ENCODE measurements at places on chromosomes 3 and 15.

DNA sequence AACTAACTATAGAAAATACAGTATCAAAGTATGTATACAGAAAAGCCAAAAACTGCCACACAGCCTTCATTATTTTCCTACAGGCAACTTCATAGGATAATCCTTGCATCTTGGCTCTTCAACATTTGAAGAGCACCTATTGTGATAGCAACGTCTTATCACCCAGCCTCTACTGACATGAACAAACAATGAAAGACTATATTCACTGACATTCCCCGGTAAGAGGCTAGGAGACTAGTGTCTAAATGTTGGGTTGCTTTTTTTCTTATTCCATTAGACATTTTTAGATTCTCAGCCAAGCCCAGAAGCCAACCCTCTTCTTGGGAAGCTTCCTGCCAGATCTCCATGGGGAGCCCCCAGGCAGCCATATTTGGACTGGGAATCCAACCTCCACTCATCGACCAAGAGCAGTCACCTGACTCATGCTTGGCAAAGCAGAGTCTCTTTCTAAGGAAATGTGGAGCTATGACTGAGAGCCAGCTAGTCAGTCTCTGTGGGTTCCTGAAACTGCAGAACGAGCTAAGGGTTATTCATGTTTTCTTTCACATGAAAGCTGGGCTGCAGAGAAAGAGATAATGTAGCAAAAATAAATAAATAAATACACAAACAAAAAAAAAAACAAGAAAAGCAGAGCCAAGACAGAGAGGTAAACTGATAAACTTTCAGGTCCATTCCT, 227.5 kb downstream of the MAGI1 start:
- DNase-seq: no peak

GRCh38 chr15:38642689-38643270, 78.2 kb upstream of the RASGRP1 start:
- no peak for DNase-seq

DNA sequence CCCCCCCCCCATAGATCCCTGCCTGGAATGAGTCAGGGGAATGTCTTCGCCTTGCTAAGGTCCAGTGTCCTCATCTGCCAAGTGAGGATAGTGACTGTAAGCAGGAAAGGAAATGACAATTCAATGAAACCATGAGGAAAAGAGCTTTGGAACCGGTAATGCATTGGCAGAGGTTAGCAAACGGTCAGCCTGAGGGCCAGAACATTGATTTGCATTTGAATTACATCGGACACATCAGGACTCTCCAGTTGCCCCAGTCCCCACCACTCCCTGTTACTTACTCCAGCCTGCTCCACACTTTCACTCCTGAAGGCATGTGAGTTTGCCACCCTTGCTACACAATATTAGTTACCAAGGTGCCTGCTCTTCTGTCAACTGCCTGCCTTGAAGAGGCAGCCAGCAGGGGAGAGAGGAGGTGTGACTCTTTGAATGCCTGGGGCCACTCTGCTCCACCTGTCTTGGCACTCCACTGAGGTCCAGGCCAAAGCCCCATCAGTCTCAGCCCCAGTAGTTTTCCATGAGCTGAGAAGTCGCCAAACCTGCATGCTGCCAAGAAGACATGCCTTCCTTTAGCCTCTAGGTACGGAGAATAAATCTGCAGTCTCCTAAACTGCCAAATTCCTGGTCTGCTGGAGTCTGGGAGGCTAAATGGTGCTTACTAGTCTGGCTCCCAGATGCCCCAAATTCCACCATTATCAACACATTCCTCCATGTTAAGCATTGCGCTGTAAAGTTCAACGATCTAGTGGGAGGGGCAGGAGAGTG, 191.7 kb upstream of the TLE3 start:
- DNase-seq: no peak

- DNase-seq: no peak
Observed at GRCh38 chr15:35455201-35455600, 90.8 kb downstream of the DPH6 start.

- no peak for DNase-seq
Observed at GRCh38 chr3:99915906-99916432, 98.3 kb downstream of the CMSS1 start.

GRCh38 chr15:33098094-33099058, 96.1 kb downstream of the FMN1 start:
- DNase-seq: no peak

DNA sequence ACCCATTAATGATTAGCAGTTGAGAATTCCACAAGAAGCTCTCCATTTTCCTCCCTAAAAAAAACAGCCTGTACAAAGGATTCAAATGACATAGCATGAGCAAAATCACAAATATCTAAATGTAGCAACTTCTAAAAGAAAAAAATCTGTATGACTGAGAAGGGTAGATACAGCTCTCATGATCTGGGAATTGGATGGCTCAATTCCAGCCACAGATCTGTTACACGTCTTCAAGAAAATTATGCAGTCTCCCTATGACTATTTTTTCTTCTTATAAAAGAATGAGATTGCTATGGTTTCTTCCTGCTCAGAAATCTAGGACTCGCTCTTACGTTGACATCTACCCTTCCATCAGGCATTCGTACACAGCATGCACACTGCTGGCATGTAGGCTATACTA, 71.5 kb downstream of the PLCH1 start:
- DNase-seq: no peak

DNA sequence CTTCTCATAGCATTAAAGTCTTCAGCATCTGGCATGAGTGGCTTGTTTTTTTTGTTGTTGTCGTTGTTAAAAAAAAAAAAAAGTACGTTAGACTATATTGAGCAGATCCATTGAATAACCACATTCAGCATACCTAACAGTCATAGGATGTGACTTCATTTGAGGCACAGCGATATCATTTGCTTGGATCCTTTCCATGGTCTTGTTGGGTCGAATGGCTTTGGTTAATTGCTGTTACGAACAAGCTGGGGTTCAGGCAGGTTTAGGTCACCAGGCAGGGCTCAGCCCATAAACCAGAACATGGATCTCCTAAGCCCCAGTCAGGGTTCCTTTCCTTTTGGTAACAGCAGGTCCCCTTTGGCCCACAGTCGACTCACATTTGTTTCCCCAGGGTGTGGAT, 76.2 kb downstream of the POLR2M start:
- DNase-seq: no peak

GRCh38 chr15:98443526-98443925, 204.8 kb upstream of the IGF1R start:
- no peak for DNase-seq

GRCh38 chr15:46901001-46901400, 816.3 kb upstream of the SEMA6D start:
- DNase-seq: no peak

- no peak for DNase-seq
Observed at GRCh38 chr3:134704133-134704532, 53.3 kb upstream of the KY start.

- no peak for DNase-seq
Observed at GRCh38 chr3:128323206-128324081, 143.2 kb downstream of the DNAJB8 start.

GRCh38 chr3:97232393-97233034, 418.1 kb downstream of the EPHA6 start:
- DNase-seq: no peak

DNA sequence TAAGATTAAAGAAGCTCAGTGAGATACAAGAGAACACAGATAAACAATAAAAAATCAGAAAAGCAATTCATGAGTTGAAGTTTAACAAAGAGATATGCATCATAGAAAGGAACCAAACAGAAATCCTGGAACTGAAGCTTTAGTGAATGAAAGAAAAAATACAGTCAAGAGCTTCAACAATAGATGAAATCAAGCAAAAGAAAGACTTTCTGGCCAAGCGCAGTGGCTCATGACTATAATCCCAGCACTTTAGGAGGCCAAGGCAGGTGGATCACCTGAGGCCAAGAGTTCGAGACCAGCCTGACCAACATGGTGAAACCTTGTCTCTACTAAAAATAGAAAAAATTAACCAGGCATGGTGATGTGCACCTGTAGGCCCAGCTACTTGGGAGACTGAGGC, 301.6 kb upstream of the MANF start:
- no peak for DNase-seq

GRCh38 chr3:172148241-172148640, 108.9 kb downstream of the FNDC3B start:
- DNase-seq: no peak

GRCh38 chr3:64685800-64686445, 1.9 kb downstream of the ADAMTS9 start:
- no peak for DNase-seq

- no peak for DNase-seq
Observed at GRCh38 chr3:132042681-132043080, 7.9 kb upstream of the CPNE4 start.

GRCh38 chr3:179158336-179159039, 10.3 kb downstream of the PIK3CA start:
- no peak for DNase-seq

DNA sequence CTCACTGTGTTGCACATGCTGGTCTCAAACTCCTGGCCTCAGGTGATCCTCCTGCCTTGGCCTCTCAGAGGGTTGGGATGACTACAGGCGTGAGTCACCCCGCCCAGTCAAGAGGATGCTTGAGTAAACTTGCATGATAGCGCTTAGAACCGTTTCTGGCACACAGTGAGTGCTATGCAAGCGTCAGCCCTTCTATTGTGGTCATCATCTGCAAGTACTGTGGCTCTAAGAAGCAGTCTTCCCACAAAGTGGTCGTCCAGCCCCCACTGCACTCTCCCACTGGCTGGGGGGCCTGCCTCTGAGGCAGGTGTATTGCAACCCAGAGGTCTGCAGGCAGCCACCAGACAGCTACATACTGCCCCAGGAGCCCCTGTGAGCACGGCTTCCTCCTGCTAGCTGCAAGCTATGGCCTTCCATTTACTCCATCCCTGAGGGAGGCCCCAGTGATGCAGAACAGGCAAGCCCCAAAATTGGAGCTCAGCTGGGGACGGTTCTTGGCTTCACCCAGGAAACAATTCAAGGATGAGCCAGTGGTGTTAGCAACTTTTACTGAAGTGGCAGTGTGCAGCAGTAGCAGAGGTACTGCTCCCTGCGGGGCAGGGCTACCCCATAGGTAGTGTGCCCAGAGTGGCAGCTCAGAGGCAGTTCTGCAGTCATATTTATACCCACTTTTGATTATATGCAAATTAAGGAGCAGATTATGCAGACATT, 95.4 kb downstream of the LSM3 start:
- no peak for DNase-seq

GRCh38 chr3:170090601-170090981, 52.8 kb downstream of the GPR160 start:
- no peak for DNase-seq

DNA sequence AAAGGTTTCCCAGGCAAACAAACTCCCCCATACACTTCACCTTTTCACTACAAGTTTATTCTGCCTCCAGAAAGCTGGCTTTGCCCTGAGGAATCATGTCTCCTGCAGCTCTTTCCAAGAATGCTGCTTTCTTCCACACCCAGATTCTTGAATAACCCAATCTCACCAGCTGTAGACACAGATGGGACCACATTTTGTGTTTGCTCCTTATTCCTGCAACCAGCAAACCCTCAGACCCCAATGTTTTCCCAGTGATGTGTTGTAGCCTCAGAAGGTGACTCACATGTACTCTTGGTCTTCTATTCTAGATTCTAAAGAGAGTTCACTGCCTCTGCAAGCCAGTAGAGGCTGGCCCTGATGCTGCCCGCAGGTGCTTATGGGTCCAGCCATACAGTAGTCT, 23.6 kb upstream of the TRIM59 start:
- no peak for DNase-seq

DNA sequence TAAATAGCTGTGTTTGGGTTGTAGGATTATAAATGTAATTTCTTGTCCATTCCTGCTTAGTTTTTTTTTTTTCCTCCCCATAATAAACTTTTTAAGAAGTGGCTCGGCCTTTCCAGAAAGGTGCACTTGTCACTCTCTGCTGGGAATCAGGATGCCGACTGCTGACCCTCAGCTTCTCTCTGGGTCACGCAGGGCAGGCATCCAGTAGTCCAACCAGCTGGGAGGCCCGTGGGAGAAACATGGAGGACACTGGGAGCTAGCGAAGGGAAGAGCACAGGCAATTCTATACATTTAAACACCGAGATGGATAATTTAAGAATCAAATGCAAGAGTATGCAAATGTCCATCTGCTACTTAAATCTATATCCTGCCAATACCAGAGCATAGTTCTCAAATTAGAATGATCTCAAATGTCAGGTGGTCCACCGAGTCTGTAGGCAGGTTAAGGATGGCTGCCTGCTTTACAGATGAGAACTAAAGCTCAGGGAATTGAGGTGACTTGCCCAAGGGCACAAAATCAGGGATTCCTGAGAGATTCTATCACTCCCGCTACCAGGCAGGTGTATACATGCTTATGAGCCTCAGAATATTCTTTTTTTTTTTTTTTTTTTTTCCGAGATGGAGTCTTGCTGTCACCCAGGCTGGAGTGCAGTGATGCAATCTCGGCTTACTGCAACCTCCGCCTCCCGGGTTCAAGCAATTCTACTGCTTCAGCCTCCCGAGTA, 64.5 kb downstream of the DAPK2 start:
- no peak for DNase-seq

DNA sequence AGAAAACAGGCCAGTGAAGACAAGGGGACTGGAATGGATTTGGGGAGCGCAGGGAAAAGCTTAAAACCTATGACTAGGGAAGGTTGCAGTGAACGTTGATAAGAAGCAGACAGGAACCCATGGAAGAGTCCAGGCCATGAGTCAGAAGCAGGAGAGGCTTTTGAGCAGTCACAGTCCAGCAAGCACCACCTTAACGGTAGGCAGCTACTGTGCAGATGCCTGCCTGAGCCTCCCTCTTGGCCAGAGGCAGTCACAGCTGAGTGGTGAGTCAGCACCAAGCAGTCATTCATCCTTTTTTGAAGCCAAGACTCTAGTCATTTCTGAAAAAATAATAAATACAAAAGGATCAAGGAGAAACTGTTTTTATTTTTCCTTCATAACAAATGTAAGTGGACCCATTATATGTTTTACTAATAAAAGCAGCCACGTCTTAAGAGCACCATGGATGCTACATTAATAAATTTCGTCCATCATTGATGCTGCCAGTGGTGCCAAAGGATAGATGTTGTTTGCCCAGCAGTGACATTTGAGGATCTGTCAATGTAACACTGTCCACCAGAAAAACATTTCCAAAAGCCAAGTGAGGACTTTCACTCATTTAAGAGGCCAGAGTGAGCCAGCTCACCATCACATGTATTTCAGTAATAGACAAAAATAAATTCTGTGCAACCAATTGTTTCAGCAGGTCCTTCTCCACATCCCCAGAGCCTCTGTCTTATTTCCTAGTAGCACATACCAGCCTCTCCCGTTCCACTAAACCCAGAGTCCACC, 42.1 kb upstream of the ACTC1 start:
- DNase-seq: no peak

DNA sequence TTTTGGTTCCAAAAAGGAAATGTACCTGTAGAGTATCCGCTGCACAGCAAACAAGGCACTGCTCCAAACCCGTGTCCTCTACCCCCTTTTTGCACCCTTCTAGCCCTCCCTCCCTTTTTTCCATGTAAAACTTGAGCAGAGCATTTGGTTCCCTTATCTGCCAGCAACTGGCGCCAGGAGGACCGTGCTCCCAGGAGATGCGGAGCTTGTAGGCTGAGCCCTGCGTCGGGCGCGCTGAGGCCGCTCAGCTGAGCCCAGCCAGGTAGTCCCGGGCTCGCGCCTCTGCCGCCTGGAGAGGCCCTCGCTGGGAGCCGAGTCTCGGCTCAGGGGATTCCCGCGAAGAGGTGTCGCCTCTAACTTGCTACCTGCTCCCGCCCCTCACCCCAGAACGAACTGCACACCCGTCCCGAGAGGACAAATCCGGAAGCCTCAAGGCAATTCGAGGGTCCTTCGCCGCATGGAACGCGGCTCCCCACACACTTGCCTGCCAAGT, 575 bp downstream of the TRPM7 start:
- peak; percentile 75 for DNase-seq
